NCI-H226 (cell line): ENCODE measurements at places on chromosomes 3 and 15.
A peak's percentile ranks its signal among the peaks of the same experiment; 100 is the strongest.

DNA sequence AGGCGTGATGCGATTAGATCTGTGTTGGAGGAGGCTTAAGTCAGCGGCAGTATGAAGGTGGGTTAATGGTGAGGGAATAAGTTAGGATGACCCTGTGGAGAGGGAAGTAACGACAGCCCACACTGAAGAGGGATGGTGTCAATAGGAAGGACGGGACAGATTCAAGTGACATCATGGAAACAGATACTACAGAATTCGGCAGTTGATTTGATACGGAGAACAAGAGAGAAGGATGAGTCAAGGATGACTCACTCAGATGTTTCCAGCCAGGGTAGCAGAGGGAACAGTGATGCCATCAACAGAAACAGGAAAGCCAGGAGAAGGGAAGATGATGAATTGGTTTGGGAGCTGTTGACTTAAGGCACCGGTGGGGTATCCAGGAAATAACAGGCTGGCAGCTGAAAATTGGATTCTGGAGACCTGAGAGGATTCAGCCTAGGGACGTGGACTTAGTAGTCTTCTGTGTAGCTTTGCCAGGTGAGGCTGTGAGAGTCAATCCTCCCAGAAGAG lies 38.0 kb downstream of the SHC4 start:
- DNase-seq: peak; percentile 87

- DNase-seq: no peak
Observed at GRCh38 chr15:68376447-68377060, 55.4 kb downstream of the ITGA11 start.

GRCh38 chr3:440826-441225 lies 244.3 kb downstream of the CHL1 start:
- DNase-seq: no peak

GRCh38 chr3:159189994-159190669 lies 388.3 kb downstream of the MFSD1 start:
- DNase-seq: peak; percentile 79

DNA sequence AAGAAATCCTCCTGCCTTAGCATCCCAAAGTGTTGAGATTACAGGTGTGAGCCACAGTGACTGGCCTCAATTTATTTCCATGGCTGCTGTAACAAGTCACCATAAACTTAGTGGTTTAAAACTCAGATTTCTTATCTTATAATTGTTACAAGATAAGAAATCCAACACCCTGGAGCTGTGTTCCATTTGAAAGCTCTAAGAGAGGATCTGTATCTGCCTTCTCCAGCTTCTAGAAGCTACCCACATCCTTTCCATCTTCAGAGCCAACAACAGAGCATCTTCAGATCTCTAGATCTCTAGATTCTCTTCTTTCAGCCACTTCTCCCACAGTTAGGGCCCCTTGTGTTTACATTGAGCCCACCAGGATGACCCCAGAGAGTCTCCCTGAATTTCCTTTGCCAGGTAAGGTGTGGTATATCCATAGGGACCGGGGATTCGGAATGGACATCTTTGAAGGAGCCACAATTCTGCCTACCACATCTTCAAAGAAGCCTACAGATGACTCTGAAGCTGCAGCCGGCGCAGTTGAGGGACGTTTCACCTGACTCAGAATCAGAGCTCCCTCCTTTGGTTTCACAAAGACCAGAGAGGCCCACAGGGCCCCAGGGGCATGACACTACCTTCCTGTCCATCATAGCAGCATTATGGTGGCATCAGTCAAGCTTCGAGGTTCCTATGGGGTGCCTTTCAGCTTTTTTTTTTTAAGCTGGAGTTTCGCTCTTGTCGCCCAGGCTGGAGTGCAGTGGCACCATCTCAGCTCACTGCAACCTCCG lies 87.0 kb upstream of the IGF1R start:
- no peak for DNase-seq

DNA sequence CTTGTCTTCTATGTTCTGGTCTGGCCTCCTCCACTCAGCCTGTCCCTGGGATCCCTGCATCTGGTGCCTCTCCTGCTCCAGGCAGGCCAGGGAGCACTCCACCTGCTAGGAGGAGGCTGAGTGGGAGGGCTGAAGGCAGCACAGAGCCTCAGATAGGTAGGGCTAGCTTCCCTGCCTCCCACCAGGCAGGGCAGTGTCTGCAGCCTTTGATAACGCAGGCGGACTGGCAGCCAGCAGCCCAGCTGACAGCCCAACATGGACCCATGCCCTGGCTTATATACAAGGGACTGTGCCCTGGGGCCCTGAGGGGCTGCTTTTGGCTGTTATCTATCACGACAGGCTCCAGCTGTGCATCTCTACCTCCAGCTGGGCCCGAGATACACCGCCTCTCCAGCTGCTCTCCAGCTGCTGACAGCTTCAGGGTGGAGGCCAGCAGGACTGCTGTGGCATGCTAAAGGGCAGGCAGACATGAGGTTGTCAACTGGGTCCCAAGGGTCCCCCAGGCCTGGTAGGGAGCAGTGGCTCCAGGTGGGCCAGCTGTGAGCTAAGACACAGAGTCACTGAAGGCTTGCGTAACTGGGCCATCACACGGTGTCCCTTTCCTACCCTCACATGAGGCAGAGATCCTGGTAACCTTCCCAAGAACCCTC lies 5.2 kb upstream of the CLK3 start:
- no peak for DNase-seq

- DNase-seq: no peak
Observed at GRCh38 chr15:101086394-101087171, 165.3 kb downstream of the CHSY1 start.

DNA sequence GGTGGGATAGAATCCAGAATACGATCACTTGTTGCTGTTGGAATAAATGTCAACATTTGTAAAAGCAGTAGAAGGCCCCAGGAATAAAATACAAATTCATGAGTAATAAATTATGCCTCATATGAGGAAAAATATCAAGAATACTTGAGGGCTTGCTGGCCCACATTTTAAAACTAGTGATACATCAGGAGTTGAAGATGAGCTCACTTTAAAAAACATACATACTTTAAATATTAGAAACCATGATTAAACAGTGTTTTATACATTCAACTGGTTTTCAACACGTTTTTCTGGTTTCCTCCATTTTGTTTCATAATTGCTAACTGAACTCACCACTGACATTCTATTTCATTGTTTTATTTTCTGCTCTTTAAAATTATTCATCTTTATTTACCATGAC lies 141.4 kb downstream of the TFG start:
- DNase-seq: no peak
